ENCODE measurements at places on chromosomes 1 and 21.

GRCh38 chr1:15526021-15526489, 593 bp upstream of the DNAJC16 start:
- DNase-seq, result no peak

- no peak for DNase-seq
These were observed 92.0 kb downstream of the MIS18A start for GRCh38 chr21:32186804-32187203.

DNA sequence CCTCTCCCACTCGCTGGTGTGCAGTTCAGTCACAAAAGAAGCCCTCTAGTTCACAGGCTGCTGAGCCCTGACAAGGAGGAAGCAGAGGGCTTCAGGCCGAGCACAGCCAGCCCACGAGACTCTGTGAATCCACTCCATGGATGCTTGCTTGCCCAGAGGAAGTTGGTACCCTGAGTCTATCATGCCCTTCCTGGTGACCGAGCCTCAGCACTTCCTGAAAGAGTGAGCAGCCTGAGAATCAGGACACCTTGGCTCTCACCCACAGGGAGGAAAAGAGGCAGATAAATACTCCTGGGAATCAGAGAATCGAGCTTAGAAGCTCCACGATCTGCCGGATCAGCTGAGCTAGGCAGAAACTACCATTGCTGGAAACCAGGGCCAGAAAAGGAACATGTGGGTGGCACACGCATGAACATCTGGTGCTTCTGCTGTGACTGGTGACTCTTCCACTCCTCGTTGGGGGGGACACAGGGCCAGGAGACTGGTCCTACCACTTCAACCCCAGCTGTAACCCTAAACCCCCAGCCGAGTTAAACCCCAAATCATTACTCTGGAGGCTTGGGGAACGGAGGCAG, 376.3 kb upstream of the CAMK1G start:
- DNase-seq, result no peak

DNA sequence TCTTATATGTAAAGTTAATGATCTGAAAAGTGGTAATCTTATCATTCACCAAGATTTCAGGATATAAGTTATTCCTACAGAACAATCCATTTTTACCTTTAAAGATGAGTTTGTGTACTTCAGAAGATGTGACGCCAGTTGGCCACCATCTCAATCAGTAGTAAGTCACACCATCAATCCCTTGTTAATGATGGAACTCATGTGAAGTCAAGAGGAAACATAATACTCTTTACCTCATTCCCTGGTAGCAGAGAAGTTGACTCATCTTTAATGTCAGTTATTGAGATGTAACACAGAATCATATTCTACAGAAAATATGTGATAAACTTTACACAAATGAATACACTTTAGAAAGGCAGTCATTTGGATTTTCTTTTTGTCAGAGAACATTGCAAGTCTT, 38.2 kb downstream of the MRPL39 start:
- no peak for DNase-seq

- no peak for DNase-seq
These were observed 119.5 kb upstream of the CSF3R start for GRCh38 chr1:36602184-36602583.

All from LoVo (cell line).